Stimulated activated CD8-positive, alpha-beta memory T cell treated with anti-CD3 and anti-CD28 coated beads, Interleukin-2, amount 100 ng/mL, for 1 hour (primary cell): ENCODE measurements at places on chromosomes 12 and 14.

- DNase-seq: no peak
Observed at GRCh38 chr12:44384136-44384535, 492.0 kb downstream of the NELL2 start.

DNA sequence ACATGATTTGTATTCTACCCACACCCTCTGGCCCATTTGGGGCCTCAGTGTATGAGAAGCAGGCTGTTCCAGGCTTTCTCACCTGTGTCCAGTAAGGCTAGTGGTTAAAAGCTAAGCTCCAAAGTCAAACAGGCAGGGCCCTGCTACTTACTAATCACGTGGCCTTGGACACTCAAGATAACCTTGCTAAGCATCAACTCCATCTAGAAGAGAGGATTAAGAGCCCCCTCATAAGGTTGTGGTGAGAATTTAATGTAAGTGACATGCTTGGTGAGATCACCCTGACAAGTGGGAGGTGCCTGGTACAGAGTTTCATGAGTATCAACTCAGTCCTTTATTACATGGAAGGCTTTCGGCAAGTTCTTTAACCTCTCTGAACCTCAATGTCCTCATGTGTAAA, 17.8 kb downstream of the ACSM4 start:
- DNase-seq: no peak

DNA sequence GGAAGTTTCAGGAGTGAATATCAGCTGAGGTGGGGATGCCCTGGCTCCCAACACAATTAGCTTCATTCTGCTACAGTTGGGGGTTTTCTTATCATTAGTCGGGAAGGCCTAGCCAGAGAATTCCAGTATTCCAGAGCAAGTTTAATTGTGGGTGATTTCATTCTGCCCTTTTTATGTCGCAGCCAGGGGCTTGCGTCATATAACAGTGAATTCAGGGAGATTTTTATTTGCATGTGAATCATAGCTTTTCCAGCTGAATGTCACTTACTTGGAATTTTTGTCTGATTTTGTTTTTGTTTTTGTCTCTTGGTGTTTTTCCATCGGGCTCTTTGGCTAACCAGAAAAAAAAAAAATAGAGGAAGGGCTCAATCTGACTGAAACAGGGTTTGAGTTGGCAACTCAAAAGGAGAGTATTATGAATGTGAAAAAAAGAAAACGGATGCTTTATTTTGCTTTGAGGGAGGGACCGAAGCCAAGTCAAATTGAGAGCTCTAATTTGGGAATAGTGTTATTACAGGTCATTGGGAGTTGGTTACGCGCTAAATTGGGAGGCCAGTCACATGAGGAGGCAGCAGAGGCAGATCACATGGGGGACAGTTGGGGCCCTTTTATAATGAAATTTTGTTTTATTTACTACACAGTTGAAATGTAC, 119.4 kb downstream of the SAMD4A start:
- DNase-seq: no peak

GRCh38 chr12:59593761-59594160, 2.1 kb upstream of the SLC16A7 start:
- no peak for DNase-seq

DNA sequence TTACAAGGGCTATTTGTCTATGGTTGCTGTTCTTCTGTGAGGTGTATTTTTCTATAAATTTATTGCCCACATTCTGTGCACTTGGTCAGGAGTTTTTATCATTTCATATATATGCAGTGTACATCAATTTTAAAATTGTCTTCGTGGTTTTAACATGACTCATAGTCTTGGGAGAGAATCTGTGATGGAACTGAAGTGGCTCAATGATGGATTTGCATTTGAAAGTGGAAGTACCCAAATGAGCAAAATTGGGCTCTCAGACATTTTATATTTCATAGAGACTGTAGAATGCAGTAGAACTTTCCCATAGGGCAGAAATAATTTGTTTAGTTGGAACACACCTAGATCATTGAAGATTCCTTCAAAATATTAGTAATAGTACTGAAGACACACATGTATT, 1.9 kb upstream of the SCFD1 start:
- no peak for DNase-seq

DNA sequence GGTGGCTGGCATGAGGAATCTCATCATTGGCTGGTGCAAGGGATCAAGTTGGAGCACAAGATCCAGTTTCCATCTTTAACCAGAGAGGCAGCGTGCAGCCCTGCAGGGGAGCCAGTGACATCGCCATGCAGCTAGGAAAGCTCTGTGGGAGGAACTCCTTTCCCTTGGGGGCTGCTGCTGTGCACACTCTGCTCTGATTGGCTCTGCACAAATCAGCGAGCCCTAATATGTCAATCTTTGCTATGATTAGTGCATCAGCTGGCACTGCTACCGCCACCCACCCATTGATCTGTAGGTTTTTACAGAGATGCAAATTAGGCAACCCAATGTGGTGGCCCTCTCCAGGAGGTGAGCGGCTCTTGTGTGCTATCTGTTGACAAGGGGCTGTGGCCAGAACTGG, 262.6 kb downstream of the PCNX1 start:
- no peak for DNase-seq

- no peak for DNase-seq
Observed at GRCh38 chr14:61720294-61720661, 25.0 kb downstream of the HIF1A start.

- no peak for DNase-seq
Observed at GRCh38 chr12:95978774-95979173, 17.4 kb downstream of the HAL start.

- DNase-seq: no peak
Observed at GRCh38 chr12:114836609-114837008, 152.6 kb upstream of the TBX3 start.

GRCh38 chr12:121794534-121795033, 1.1 kb upstream of the RHOF start:
- DNase-seq: no peak

DNA sequence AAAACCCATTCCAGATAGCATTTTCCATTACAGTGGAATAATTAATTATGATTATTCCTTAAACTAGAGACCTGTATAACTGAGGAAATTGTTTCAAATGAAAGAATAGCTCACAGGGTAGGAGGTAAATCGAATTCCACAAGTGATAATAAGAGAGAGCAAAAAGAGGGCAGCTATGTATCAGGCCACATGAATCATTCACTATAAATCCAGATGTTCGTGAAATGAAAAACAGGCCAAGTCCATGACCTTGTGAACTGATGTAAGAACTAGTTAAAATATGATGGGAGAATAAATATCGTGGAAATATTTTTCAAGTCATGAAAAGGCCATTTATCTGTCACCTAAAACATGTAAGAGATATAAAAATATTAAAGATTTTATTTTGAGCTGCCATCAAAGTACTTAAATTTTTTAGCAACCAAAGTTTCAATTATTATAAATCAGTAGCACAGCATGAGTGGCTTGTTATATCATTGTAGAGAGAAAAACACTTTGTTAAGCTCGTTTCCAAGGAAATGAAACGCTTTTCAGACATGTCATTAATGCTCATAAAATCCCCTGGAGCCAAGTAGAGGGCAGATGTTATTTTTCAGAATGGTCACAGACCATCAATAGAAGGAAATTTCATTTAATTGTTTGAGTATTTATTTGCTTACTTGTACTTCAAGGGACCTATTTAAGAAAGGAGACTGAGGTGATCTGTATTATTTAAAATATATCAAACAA, 120.6 kb upstream of the CDKN3 start:
- DNase-seq: no peak

DNA sequence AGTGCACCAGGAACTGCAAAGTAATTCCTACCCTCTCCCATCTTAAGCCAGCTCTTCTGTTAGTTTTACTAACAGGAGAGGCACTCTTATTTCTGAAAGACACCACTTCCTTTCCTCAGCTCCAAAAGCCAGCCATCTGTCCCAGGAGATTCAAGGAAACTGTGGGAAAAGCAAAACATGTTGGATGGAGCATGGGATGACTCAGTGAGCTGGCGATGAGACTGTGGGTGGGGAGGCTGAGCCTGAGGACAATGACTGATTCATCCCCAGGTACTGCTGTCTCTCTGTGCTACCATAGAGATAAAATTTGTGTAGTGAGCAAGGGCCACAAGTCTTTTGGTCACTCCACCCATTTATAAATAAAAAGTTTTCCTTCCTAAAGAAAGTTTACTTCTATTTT, 141.4 kb downstream of the MYRFL start:
- DNase-seq: no peak

- DNase-seq: no peak
Observed at GRCh38 chr14:54709867-54710266, 142.9 kb downstream of the SAMD4A start.

GRCh38 chr12:108634341-108634751, 652 bp upstream of the SELPLG start:
- DNase-seq: no peak

DNA sequence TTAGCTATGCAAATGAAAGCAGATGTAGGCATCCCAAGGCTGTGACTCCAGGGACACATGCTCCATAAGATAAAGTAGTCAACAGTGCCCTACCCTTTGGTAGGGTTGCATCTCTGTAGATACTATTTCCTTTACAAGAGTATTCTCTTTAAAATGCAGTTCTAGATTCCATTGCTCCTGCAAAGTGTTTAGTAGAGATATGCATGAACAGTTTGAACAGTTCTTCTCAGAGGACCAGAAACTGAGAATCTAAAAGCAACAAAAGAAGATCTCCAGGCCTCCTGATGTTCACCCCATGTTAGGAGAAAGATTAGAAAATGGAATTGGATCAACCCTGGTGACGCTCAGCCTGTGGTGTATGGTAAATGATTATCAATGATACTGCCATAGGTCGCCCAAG, 121.2 kb downstream of the KCNK10 start:
- no peak for DNase-seq
